ENCODE measurements at places on chromosomes 2 and 18. TPM values are rescaled to one million over a fixed set of nuclear protein-coding genes. Genes with fewer than 3 reads are reported as not detected.

DNA sequence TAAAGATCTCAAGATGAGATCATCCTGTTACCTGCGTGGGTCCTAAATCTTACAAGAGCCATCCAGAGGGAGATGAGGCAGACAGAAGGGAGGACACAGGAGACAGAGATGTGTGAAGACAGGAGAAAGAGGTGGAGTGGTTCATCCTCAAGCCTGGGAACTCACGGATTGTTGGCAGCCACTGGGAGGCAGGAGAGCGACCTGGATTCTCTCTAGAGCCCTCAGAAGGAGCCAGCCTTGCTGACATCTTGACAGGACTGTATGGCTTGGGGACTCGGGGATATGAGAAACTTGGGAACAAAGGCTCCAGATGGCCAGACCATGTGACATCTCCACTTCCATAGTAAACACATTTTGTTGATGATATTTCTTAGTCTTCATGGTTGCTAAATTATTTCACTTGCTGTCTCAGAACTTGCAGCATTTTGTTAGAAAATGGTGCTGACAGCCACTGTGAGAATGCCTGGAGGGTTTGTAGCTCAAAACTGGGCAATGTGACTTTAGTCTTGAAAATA lies 57.8 kb upstream of the MC2R start:
- H3K4me3 ChIP-seq = no peak overlapping the region
- no peak overlapping the region for H3K27ac ChIP-seq
- DNase-seq = no peak
- no peaks in the 10 kb centered on the region for H3K4me1 ChIP-seq
- H3K27me3 ChIP-seq = no peaks in the 10 kb centered on the region

Gene CD8B2
- total RNA-seq = not detected

Gene SKOR2
- not detected for total RNA-seq

- H3K4me1 ChIP-seq = no peaks in the 10 kb centered on the region
- no peak for DNase-seq
- H3K27ac ChIP-seq = no peak overlapping the region
- H3K36me3 ChIP-seq = no peaks in the 10 kb centered on the region
Observed at GRCh38 chr2:106931717-106932335, 45.9 kb upstream of the ST6GAL2 start.

Gene DYNAP
- total RNA-seq = not detected

Gene SERPINB4
- not detected for total RNA-seq

- H3K27me3 ChIP-seq = peaks cover 16% of the 10 kb centered on the region
- no peaks in the 10 kb centered on the region for H3K36me3 ChIP-seq
- no peaks in the 10 kb centered on the region for H3K4me1 ChIP-seq
- no peak overlapping the region for H3K4me3 ChIP-seq
Observed at GRCh38 chr2:152462779-152463178, 127.8 kb downstream of the FMNL2 start.

Measured in activated CD4-positive, alpha-beta T cell treated with anti-CD3 and anti-CD28 coated beads, Interleukin-2, amount 10 ng/mL, durations not matched to agents 7 days and 5 days (primary cell).